Activated naive CD4-positive, alpha-beta T cell treated with anti-CD3 and anti-CD28 coated beads for 36 hours (primary cell): ENCODE measurements at places on chromosomes 4 and X.

DNA sequence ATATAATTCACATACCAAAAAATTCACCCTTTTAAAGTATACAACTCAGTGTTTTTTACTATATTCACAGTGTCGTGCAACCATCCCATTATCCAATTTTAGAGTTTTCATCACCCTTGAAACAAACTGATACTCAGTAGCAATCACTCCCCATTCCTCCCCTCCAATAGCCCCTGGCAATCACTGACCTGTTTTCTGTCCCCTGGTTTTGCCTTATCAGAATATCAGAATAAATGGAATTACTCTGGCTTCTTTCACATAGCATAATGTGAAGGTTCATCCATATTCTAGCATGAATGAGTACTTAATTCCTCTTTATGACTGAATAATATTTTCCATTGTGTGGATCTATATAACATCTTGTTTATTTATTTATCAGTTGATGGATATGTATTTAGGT, 153.2 kb downstream of the AASDH start:
- no peak for DNase-seq

GRCh38 chr4:51833236-51833635, 9.7 kb upstream of the DCUN1D4 start:
- DNase-seq = no peak

DNA sequence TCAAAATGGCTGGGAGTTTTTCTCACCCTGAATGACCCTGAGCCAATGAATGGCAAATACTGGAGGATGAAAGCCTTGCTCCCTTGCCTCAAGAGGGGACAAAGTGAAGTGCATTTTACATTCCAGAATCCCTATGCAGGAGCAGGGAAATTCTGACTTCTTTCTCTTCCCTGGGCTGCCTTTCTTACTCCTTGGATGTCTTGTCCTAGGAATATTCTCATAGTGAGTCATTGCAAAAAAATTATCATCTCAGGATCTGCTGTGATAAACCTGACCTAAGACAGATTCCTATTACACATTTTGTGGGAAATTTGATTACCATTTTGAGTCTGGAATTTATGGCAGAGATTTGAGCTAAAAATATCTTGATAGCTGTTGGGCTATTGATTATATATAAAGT, 199.9 kb downstream of the TMA16 start:
- no peak for DNase-seq

- DNase-seq = no peak
These were observed 21.9 kb downstream of the REELD1 start for GRCh38 chr4:146236216-146236615.

- no peak for DNase-seq
These were observed 55.2 kb downstream of the NEK1 start for GRCh38 chr4:169557061-169557636.

- DNase-seq = peak; percentile 11
These were observed 74.8 kb downstream of the IL15 start for GRCh38 chr4:141711211-141711610.

GRCh38 chr4:125481334-125482045, 166.7 kb downstream of the FAT4 start:
- no peak for DNase-seq

DNA sequence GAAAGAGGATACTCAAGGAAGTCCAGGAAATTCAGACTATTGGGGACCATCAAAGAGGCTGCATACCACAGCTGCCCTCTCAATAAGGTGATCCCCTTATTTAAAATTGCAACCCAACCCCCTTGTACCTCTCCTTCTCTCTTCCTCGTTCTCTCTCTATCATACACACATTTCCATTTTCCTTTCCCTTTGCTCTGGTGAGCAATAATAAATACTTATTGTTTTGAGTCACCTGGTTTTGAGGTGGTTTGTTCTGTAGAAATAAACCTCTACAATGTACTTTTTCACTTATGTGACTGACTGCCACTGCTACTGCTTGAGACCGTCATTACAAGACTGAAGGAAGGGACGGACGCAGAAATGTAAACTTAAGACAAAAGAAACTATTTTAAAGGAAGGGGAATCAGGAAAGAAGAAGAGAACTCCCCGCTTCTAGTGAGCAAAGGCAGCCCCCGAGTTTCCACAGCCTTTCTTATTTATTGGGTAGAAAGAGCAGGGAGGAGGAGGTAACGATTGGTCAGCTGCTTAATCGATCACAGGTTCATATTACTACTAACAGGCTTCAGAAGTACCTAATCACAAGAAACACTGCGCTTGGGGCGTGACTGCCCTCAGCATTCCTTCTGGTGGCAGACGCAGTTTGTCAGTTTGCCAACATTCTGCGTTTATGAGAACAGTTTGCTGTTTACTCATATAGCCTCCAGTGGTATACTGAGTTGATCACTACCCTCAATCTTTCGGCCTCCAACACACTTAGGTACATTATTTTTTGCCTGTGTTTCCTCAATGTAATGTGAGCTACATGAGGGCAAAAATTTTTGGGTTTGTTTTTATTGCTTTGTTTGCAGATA, 16.9 kb upstream of the TMEM165 start:
- no peak for DNase-seq

DNA sequence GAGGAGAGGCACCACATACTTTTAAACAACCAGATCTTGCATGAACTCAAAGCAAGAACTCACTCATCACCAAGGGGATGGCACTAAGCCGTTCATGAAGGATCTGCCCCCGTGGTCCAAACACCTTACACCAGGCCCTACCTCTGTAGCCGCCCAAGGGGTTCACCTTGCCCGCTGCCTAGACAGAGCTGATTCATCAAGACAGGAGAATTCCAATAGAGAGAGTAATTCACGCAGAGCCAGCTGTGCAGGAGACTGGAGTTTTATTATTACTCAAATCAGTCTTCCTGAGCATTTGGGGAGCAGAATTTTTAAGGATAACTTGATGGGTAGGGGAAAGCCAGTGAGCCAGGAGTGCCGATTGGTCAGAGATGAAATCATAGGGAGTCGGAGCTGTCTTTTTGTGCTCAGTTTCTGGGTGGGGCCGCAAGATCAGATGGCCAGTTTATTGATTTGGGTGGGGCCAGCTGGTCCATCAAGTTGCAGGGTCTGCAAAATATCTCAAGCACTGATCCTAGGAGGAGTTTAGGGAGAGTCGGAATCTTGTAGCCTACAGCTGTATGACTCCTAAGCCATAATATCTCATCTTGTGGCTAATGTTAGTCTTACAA, 364.7 kb downstream of the PCDH7 start:
- DNase-seq = no peak

- DNase-seq = no peak
These were observed 14.3 kb upstream of the TDO2 start for GRCh38 chr4:155889031-155889793.

DNA sequence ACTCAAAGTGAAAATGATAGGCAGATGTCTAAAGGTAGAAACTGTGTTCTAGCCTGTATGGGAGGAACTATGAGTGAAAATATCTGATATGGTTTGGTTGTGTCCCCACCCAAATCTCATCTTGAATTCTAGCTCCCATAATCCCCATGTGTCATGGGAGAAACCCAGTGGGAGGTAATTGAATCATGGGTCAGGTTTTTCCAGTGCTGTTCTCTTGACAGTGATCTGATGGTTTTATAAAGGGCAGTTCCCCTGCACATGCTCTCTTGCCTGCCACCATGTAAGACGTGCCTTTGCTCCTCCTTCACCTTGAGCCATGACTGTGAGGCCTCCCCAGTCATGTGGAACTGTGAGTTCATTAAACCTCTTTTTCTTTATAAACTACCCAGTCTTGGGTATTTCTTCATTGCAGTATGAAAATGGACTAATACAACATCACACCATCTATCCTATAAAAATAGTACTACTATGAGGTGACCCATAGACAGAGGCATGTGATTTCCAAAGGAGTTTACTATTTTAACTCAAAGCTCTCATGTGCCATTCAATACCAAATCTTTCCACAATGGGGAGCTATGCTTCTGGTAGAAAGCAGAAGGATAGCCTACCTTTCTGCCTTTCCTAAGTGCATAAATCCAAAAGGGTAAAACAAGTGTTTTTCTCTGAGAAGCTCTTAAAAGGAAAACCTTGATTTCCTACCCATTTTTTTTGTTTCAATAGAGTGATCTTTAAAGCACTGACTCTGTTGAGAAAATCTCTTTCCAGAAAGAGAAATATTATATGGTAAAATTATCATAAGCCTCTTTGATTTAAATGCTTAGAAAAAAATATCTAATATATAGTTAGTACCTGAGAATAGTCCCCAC, 38.8 kb downstream of the SEC31A start:
- DNase-seq = no peak

- DNase-seq = peak; percentile 69
These were observed 144.6 kb upstream of the NOCT start for GRCh38 chr4:138870737-138871554.

DNA sequence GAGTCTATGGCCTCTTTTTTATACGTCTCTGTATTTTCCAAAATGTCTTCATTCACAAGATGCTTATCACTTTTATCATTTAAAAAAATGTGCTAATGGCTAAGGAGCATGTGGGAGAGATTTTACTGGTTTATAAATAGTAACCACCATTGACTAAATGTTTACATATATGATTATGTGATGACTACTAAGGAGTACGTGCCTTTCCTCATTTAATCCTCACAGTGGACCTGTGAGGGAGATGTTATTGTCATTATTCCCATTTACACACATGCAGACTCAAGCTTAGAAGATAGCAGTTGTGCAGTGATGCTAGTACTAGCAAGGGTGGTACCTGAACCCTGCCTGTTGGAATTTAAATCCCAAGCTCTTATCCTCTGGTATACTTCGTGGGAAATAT, 2.4 kb downstream of the SRD5A3 start:
- DNase-seq = no peak

DNA sequence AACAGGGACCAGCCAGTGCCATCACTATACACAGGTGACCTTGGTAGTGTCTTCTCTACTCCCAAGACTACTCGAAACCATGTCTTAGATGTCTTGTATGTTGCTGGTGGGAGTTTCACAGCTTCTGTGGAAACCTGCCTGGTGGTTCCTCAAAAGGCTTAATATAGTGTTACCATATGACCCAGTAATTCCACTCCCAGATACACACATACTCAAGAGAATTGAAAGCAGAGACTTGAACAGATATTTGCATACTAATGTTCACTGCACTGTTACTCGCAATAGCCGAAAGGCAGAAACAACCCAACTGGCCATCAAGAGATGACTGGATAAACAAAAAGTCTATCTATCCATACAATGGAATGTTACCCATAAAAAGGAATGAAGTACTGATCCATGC, 3.1 kb downstream of the TFDP3 start:
- no peak for DNase-seq

DNA sequence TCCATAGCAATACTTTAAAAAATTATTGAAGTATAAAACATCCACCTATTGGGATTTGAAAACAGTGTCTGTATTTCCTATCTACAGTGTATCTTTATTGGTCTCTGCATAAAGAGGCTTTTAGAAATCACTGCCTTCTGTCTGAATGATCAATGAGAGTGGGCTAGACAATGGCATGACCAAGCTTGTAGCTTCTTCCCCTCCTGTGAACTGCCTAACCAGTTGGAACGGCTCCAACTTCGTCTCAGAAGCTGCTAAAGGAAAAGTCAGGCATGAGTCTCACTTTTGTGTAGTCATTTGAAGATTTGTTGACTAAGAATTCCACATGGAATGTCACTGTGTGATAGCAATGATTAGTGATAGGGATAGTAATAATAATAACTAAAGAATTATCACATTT, 64.2 kb downstream of the INTS12 start:
- DNase-seq = no peak

GRCh38 chr4:165294907-165295306, 32.6 kb upstream of the MSMO1 start:
- DNase-seq = peak; percentile 62

DNA sequence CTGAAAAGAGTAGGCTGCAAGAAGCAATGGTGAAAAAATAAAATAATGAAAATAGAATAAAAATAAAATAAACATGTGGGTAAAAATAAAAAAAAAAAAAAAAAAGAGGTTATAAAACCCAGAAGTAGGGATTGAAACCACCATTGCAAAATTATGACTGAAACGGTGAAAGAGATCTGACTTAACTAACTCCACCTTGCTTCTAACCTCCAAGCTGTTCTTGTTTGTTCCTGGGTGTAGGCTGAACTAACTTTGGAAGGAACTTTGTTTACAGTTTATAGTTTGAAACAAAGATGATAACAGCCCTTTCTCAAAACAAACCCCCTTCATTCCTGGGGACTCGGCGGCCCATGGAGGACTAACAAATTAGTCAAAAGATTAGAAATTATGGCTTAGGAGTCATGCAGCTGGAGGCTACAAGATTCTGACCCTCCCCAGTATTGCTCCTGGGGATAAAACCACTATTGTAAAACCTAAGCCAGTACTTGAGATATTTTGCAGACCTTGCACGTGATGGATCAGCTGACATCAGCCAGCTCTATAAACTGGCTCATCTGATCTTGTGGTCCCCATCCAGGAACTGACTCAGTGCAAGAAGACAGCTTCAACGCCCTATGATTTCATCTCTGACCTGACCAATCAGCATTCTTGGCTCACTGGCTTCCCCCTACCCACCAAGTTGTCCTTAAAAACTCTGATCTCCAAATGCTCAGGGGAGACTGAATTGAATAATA, 30.4 kb downstream of the DDX60L start:
- DNase-seq = peak; percentile 36

- DNase-seq = no peak
These were observed 451.3 kb downstream of the TLL1 start for GRCh38 chr4:166324321-166324720.

- no peak for DNase-seq
These were observed 237.4 kb downstream of the SPANXN1 start for GRCh38 chrX:145484740-145485139.

- DNase-seq = no peak
These were observed 154.8 kb upstream of the SLIT2 start for GRCh38 chr4:20096911-20097310.

DNA sequence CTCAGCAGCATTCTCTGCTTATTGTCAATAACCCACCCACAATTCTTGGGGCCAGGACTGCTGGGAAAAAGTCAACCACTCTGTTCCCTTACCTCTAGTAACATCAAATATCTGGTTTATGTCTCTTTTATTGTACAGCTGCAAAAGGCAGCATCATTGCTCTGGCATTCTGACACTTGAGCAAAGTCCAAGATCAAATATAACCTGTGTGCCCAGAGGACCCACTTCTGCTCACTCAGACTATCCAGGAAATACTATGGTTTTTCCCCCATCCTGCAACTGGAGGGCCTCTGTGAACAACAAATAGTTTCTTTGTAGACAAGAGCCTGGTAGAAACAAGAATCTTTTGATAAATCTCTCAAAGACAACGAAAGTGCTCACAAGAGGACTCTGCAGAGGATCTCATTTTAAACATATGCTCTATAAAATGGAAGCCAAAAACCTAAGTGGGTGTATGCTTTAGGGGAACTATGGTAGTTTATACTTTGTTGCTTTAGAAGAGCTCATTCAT, 154.7 kb downstream of the RAB28 start:
- DNase-seq = no peak

- DNase-seq = no peak
These were observed 93.3 kb downstream of the TMEM47 start for GRCh38 chrX:34563804-34564203.

GRCh38 chr4:150056569-150056968, 21.7 kb upstream of the DCLK2 start:
- DNase-seq = no peak
